ENCODE measurements at places on chromosomes 4 and X.

- no peak for DNase-seq
Observed at GRCh38 chrX:137236837-137237236, 203.0 kb upstream of the GPR101 start.

- DNase-seq: no peak
Observed at GRCh38 chr4:109730619-109731545, 1.0 kb upstream of the PLA2G12A start.

DNA sequence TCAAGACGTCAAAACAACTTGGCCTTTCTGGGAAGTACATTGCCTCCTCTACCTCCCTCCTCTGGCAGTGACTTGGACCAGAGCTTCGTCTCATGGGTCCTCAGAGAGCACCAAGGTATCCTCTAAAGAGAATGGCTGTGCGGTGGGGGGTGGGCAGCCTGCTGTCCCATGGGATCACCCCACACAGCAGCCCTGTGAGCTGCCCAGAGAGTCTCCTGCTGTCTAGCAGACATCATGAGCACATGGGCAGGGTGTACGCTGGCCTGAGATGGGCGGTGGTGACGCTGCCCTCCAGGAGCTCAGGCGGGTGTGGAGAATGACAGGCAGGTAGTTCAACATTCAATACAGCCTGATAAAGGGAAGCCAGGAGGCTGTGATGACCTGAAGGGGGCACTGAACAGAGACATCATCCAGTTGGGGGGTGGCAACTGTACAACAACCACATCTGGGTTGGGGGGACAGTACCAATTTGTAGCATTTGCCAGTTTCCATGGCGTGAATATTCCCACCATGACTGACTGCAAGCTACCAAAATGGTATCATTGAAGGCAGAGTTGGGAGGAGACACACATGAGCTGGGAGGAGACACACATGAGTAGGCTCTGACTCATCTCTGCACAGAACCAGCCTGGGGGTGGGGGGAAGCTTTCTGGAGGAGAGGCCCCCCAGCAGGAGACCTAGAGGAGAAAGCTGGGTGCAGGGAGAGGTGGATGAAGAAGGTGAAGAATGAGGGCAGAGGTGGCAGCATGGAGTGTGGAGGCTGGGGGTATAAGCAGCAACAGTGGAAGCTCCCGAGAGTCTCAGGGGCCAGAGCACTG is 35.9 kb downstream of the C4orf50 start:
- DNase-seq: no peak

DNA sequence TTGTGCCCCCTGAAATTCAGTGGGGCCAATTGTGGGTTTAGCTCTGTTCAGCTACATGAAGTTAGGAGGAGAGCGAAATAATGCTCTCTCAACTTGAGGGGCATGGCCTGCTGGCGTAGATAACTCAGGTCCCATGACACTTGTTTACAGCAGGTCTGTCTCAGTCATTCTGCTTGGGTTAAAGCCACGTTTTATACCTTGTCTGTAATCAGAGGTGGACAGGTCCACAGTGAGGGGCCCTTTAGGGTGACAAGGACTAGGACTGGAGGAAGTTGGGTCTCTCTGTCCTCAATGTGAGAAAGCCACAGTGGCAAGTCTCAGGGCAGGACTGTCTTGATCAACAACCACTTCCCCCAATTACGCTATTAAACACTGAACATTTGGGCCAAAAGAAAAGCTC is 49.0 kb downstream of the PDHA1 start:
- DNase-seq: no peak

DNA sequence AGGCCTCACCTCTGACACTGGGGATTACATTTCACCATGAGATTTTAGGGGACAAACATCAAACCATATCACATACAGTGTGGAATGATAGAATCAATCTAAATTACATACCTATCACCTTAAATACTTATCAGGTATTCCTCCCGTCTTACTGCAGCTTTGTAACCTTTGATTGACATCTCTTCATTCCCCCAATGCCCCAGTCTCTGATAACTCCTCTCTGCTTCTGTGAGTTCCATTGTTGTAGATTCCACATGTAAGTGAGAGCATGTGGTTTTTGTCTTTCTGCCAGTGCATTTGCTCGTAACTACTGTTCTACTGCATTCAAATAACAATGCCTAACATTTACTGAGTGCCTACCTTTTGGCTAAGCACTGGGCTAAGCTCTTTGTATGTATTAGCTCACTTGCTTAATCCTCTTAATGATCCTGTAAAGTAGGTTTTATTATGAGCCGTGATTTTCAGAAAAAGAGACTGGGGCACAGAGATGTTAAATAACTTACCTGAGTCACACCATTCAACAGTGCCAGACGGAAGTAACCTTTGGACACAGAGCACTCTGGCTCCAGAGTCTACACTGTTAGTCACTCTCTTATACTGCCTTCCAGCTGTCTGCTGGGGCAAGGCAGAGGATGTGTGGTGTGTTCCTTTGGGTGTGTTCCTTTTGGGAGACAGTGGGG is 63.7 kb upstream of the ESX1 start:
- DNase-seq: no peak

DNA sequence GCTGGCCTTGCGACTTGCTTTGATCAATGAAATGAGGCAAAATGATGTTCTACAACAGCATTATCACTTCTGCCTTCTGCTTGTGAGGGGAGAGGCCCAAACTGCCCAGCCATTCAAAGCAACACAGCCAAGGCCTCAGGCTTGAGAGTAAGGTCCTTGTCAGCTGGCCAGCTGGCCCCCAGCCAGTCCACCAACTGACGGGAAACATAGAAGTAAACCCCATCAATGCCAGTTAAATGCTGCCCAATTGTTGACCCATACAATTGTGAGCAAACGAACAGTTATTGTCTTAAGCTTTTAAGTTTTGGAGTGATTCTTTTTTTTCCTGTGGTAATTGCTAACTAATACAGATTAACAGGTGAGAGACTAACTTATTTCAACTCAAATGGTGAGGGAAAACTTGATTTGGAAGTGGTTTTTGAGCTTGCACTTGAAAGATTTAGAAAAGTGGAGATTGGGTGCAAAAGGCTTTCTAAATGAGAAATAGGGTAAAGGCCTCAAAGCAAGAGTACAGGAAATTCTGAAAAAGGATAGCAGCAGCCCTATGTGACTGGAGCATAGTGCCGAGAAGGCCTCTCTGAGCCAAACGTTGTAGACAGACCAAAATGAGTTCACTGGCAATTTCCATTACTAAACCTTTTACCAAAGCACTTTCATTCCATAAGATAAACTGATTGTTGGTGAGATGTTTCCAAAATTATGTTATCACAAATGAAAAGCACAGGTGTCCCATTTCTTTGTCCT is 66.9 kb downstream of the ARHGEF38 start:
- peak; percentile 0 for DNase-seq

- no peak for DNase-seq
Observed at GRCh38 chr4:146098397-146098796, 77.1 kb upstream of the LSM6 start.

DNA sequence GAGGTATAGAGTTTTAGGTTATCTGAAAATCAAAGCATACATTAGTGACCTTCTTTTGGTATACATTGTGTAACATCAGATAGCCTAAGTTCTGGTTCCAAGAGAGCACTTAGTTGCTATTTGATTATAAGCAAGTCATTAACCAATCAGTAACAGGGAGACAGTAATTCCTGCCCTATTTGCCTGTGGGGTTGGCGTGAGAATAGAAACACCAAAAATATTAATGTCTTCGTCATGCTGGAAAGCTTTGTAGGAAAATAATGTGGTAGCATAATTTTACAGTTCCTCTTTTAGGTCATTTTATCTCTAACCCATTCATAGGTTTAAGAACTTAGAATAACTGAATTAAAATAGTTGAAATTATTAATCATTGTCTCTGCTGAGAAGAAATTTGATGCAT is 37.8 kb downstream of the NPNT start:
- no peak for DNase-seq

- DNase-seq: no peak
Observed at GRCh38 chrX:29627833-29628232, 587.5 kb upstream of the MAGEB2 start.

GRCh38 chrX:53526999-53527398 is 92.8 kb upstream of the HSD17B10 start:
- no peak for DNase-seq

DNA sequence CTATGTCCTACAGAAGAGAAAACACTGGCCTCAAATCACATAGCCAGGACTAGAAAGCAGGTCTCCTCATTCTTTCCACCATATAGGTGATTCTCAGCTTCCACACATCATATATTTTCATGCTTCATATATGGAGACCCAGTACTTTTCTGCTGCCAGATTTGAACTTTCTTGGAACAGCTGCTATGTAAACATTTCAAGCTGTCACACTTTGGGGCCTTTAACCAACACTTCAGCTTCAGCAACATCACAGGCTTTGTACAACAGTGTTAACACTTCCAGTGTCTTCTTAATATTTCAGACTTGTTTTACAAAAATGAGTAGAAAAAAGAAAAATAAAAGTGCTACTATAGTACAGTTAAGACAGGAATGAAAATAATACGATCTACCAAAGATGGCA is 12.6 kb downstream of the SH3RF1 start:
- no peak for DNase-seq

DNA sequence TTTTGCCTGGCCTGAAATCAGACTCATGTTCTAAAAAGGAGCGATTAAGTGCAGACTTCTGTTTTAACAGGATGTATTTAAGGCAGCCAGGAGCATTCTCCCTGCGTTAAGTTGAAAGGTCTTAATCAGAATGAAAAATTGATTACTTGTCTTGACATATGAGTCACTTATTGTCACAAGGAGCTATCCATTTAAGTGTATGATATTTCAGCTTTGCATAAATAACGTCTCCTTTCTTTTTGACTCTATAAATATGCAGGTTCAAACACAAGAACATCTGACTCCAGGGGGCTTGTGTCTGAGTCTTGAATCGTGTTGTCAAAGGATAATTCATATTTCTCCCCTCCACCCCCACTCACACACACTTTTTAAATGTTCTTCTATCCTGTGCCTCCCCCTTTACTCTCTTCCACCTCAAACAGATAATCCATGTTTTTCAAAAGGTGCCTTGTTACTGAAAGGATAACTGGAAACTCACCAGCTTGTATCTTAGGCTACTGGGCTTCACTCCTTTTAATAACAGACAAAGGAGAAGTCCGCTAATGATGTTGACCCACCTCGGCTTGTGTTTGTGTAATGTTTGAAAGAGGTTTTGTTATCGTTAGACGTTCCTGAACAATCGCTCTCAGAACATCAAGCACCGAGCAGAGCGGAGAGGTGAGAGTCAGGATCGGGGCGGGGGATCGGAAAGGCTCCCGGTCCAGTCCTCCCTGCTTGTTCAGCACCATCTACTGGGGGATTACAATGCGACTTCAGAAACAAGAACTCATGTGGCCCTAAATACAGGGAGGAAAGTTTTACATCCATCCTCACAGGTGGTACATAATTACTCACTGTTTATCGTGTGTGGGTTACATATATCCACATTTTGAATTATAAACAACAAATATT is 107.5 kb upstream of the RPL34 start:
- no peak for DNase-seq

DNA sequence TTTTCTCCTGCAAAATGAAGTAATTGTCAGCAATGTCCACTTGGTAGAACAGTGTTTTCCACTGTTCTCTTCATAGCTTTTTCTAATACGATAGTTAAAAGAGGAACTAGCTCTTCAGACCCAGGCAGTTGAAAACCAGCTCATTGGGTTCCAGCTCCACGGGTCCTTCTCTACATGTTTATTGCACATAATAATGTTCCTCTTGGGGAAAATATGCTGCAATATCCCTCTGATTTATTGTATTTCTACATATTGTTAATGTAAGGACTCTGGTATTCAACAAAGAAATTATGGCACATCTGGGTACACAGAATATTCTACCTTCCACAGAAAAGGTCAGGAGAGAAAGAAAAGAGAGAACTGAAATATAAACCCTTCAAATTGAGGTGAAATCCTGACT is 473.4 kb downstream of the TRIML1 start:
- DNase-seq: no peak

DNA sequence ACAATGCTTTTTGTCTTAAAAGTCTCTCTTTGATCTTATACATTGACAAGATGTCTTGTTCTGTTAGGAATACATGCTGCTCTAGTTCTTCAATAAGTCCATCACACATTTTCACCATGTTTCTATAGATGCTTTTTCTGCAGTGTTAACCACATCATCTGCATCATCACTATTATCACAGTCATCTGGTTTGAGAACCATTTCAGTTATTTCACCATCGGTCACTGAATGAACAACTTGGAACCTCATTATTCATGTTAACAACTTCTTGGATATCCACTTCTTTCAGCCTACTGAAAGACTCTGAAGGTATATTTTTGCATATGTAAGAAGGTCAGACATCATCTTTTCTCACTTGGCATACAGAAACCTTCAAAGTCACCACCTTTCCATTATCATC is 975.2 kb downstream of the STIM2 start:
- no peak for DNase-seq

DNA sequence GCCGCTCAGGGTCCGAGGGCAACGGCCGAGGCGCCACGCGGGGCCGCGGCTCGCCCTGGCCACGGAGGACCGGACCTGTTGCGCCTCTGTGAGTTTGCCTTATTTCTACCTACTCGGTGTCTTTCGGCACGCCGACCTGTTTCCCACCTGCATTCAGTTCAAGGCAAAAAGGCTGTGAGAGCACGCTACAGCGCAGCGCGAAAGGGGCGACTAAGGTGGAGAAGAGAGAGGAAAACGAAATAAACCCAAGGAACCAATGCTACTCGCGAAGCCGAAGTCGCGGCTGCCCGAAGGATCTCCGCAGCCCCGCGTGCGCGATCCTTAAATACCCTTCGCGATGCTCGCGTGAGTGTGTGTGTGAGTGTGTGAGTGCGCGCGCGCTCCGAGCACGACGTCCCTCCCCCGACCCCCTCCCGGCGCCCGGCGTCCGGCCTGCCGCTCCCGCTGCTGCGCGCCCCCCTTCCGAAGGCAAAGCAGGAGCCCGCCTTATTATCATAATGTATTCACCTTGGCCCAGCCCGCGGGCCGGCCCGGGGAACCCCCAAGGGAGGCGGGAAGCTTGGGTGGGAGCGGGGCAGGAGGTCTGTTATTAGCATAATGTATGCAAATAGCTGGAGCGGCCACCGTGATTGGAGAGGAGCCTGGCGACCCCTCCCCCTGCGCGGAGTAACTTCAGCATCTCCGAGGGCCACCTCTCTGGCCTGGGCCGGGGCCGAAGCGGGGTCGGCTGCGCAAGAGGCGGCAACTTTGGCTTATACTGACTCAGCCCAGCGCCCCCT is at the start of gene COL25A1:
Gene COL25A1, minus strand, starts transcription at position 298 of the 779 bp plus-strand sequence.
- no peak for DNase-seq

DNA sequence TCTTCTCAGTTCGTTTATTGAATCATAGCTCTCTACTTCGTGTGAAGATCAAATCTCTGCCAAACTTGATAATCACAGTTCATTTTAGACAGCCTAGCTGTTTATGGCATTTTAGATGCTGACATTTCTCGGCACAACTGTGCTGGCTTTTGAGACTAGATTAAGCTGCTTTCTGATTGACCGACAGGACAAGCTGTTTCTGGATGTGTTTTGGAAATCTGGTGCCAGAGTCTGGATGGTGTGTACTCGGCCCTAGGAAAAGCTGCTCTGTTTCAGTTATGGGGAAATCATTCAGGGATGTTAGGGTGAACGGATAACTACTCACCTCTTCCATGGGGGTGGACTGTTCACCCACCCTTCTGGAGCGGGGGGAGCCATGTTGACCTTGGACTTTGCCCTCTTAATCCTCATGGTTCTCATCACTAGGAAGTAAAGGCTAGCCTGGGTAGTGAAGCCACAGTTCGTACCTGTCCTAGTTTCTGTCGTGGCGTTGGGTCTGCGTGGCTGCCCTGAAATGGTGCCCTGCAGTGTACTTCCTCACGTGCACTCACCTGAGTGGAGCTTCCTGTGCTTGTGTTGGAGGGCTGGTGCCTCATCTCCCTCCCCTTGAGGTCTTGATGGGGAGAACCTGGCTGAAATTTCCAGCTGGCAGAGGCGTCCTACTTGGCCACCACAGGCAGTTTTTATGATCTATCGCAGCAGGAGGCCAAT is 13.7 kb upstream of the WDR1 start:
- no peak for DNase-seq

GRCh38 chrX:68835104-68835442 is 6.3 kb downstream of the EFNB1 start:
- DNase-seq: no peak
